ENCODE measurements at places on chromosomes 2 and 18. TPM values are rescaled to one million over a fixed set of nuclear protein-coding genes. Genes with fewer than 3 reads are reported as not detected.

DNA sequence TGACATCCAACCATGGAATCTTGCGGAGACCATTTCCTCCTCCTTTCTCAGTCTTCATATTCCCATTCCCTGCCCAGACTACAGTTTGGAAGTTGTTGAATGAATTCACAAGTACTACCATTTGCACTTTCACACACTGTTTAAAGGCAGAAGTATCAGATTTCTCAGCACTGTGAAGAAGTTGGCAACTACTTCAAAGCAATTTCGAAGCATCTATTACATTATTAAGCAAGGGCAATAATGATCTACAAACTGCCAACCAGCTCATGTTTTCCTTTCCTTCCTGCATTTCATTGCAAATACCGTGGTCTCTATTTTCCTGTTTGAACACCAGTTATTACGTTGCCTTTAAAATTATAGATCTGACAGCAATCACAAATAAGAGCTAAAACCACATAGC is 105.5 kb downstream of the IRS1 start:
- no peak for DNase-seq

GRCh38 chr2:100520224-100520623 is 42.6 kb upstream of the PDCL3 start:
- DNase-seq = no peak

DNA sequence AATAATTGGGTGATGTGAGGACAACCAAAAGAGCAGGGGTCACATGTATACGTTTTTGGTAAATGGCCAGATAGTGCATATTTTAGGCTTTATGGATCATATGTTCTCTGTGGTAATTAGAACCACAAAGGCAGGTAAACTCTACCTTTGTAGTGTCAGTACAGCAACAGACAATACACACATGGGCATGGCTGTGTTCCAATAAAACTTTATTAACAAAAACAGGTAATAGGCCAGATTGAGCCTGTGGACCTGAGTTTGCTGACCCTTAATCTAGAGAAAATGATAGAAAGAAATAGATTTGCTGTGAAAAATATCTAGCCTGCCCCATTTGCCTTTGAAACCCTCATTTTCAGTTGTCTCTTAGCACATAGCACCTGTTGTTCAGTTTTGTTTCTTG is 177.2 kb upstream of the CXCR4 start:
- DNase-seq = no peak

- DNase-seq = no peak
Observed at GRCh38 chr2:105864262-105864661, 119.5 kb downstream of the NCK2 start.

The CIB4 gene
- 0.83 TPM for total RNA-seq

- DNase-seq = no peak
Observed at GRCh38 chr2:158712791-158713522, 82.2 kb upstream of the DAPL1 start.

- DNase-seq = no peak
Observed at GRCh38 chr2:191643429-191643828, 34.5 kb upstream of the NABP1 start.

Measured in spinal cord (tissue), 10 donors.